Activated CD4-positive, alpha-beta T cell treated with anti-CD3 and anti-CD28 coated beads for 4 hours (primary cell): ENCODE measurements at places on chromosomes 11 and 22.

DNA sequence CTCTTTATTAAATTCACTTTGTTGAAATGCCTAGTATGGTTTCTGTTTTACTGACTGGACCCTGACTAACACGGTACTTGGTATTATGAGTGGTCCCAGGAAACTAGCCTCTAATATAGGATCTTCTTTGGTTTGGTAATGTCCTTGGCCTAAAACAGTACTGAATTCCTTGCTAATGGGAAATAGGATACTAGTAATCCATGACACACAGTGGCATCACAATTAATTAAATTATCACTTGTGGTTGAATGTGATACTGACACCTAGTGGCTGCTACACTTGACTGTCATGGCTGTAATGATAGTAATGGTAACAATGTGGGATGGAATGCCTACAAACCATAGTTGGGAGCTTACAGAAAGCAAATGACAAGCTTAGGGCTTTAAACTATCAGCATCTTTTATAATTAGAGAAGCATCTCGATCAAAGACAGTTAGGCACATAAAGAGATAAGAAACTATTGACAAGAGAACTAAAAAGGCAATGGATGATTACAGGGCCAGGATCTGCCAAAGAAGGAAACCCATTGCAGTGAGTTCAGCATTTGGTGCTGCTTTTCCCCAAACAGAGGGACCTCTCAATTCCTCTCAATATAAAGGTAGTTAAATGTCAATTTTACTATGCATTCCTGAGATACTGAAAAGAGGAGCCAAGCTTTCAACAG, 8.6 kb downstream of the DNHD1 start:
- DNase-seq = peak; percentile 10

DNA sequence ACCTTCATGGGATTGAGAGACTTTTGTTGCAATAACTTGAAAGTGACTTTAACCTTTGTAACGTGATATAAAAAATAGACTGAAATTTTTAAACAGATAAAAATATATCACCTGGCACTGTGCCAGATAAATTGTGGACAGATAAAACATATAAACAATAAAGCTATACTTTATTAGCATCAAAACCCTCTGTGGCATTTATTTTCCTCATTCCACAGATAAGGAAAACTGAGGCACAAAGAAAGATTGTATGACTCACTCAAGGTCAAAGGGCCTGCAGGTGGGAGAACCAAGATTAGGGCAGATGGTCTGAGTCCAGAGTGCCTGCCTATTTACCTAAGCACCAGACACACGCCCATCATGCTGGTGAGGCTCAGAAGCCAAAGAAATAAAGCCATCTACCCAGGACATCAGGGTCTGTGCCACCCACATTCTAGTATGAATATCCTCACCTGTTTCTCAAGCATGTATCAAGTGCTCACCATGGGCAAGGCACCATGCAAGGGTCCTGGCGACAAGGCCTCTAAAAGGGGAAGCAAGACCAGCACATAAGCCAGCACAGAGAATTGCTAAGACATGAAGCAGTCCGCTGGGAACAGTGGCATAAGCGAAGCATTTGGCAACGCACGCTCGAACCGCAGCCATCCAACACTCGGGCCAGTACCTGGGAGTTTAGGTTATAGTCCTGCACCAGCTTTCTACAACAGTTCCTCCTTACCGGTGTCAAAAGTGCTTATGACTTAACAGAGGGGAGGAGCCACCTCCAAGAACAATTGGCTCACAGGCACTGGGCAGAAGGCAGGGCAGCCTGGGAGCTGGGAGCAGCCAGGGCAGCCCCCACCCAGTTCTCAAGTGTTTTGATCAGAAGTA, 17.6 kb downstream of the MYH9 start:
- no peak for DNase-seq

DNA sequence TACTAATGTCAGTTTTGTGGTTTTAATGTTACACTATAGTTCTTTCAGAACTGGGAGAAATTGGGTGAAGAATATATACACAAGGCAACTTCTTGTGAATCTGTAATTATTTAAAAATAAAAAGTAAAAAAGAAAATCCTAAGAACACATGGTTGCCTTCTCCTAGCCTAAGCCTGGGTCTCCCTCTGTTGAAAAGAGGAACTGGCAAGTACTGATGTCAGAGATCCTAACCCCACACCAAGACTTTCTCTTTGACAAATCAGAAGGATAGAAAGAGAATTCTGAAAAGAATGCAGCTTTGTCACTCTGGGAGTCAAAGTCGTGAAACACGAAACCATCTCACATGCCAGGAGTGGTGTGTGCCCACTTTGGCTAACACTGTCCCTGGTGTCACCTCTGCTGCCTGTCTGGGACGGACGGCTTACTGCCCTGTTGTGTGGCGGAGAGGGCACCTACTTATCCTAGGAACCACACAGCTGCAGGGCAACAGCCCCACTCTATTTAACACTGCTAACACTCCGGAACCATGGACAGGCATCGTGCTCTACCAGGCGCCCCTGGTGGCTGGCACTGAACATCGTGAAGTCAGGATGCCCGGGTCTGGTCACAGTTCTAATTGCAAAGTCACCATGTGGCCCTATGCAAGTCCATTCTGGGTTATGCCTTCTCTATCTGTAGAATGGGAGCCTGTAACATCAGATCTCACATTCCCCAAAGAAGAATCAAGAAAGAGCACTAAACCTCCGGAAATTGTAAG, 108.7 kb upstream of the CD82 start:
- DNase-seq = no peak

- DNase-seq = no peak
These were observed 137.5 kb upstream of the SYT13 start for GRCh38 chr11:45423475-45424120.

DNA sequence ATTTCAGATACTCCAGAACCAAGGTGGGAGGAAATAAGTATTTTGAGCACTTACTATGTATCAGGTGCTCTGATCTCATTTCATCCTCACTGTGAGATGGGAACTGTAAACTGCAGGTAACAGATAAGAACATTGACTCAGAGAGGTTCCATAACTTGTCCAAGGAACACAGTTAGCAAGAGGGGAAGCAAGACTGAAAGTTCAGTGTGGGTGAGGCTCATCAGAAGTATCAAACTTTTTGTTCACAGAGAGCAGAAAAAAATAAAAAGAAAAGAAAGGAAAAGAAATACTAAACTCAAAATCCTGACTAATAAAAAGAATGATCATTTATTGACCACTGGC, 37.1 kb downstream of the RAB30 start:
- DNase-seq = no peak

DNA sequence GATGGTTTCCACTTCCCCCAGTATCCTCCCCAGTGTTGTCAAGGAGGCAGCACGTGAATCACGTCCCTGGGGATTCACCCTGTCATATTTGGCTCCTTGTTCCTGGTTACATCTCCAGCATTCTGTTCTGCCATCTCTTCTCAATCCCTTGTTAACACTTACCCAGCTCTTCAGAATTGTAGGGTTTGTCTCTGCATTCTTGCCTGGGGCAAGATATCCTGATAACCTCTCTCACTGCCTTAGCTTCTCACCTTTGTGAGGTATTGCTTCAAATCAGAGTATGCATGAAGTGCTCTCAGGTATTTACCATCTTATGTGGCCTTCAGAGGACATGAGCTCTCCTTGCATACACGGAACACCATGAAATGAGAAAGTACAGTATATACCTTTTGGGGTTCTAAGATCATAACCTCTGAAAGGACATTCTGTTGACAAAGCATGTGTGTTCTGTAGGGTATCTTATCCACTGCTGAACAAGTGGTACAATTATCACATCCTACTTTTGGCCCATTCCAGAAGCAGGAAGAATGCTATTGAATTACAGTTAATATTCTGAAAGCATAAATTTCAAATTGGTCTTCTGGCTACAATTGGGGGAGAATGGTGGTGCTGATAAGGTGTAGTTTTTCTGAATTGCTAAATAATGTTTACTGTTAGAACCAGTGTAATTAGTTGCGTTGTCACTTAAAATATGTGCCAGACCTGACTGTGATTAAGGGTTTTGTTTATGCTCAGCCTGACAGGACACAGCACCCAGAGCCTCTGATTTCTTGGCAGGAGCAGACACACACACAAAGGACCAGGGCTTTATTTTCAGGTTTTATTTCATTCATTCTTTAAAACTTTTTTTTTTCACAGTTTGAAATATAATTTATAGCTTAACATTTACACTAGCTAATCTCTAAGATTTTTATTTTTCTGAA, 32.7 kb downstream of the VSTM5 start:
- DNase-seq = no peak
